ENCODE measurements at places on chromosomes 1 and 21.

DNA sequence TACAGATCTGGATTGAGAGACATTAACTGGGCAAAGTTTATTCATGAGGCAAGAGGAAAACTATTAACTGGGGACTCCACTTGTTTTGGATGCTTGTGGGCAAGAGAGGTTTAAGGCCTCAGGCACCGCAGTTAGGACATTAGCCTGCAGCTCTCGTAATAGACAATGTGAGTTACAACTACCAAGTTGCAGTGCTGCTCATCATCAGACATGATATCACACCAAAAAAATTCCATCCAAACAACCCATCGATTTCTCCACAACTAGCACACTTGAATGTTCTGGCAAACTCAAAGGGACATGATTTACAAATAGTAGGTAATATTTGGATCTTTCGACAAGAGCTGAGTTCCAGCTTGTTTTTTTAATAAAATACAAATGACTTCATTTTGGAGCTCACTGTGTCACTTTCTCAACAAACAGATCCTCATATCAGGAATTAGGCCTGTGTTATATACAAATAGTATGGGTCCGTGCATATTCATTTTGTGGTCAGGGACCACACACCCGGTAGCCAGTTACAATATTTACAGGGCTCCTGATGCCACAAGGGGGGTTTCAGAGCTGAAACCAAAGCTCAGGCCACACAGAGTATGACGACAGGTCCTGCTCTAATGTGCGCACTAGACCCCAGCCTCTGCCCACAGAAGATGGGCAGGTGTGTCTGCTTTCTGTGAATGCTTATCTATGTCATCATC is 128.0 kb downstream of the TGFBR3 start:
- DNase-seq, result no peak

- DNase-seq, result no peak
Measured at GRCh38 chr1:119133987-119134386, 6.5 kb downstream of the WARS2 start.

GRCh38 chr1:214928574-214928973 is 154.0 kb upstream of the KCNK2 start:
- no peak for DNase-seq

- no peak for DNase-seq
Measured at GRCh38 chr1:89311757-89312156, 39.1 kb upstream of the GBP5 start.

GRCh38 chr1:238652346-238652968 is 733.9 kb upstream of the CHRM3 start:
- DNase-seq, result peak; percentile 70

DNA sequence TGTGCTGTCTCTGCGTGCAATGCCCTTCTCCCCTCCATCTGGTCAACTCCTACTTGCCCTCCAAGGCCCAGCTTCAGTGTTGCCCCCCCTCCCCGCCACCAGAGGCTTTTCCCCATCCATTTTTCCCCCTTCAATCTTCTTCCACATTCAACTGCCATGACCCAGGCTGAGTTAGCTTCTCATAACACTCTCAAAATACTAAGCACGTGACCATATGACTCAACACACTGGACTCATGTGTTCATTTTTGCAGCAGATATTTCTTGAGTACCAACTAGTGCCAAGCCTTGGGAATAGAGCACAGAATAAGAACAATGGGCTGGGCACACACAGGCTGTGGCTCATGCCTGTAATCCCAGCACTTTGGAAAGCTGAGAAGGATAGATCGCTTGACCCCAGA is 132.1 kb downstream of the IGSF21 start:
- DNase-seq, result no peak

GRCh38 chr1:22803833-22804232 is 93.2 kb downstream of the EPHB2 start:
- no peak for DNase-seq

- peak; percentile 40 for DNase-seq
Measured at GRCh38 chr1:226697151-226697928, 41.7 kb downstream of the ITPKB start.

- DNase-seq, result no peak
Measured at GRCh38 chr21:40902299-40902698, 55.3 kb upstream of the DSCAM start.

GRCh38 chr1:162919034-162919433 is 58.1 kb upstream of the CCDC190 start:
- DNase-seq, result no peak

GRCh38 chr1:108089477-108089876 is 110.7 kb downstream of the SLC25A24 start:
- peak; percentile 14 for DNase-seq

DNA sequence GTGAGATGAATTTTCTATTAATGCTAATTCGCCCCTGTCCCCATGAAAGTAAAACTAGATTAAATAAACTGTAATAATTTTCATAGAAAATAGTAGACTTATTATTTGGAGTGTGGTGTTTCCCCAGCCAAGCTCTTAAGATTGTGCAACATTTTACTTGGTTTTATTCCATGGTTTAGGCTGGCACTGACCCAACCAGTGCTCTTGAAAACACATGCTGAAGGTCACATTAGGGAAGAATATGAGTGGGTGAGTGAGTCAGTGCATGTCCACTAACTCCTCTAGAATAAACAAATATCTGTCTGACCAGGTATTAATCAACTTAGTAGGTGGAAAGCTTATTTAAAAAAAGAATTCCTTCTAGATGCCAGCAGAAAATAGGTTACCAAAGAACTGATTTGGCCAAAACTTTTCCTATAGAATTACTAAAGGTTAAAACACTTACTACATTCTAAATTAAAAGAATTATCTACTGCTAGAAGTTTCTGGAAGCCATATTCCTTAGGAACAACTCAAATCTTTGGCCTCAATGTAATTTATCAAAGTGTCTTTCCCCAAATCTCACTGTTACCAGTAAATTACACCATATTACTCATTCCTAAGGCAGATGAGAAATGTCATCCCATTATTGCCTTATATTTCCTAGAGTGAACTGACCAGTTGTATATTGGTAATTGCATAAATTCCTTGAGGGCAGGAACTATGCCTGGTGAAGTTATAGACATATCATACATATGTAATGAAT is 89.7 kb upstream of the RGS1 start:
- DNase-seq, result peak; percentile 91

GRCh38 chr21:38454702-38455101 is 43.6 kb downstream of the ERG start:
- no peak for DNase-seq

DNA sequence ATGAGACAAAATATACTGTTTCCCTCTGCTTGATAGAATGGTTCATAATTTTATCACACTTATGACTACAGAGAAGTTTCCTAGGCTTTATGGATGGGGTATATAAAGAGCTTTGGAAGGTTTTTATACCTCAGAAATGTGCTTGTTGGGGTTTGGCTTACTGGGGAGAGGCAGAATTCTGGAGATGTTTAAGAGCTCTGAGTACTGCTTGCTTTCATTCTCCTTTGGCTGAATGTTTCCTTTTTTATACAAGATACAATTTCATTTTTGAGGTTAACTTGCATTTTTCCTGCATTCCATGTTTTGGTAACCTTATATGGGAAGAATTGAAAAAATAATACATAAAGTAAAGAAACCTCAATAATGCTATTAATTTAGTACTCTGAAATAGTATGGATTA is 157.7 kb upstream of the COL11A1 start:
- peak; percentile 67 for DNase-seq

DNA sequence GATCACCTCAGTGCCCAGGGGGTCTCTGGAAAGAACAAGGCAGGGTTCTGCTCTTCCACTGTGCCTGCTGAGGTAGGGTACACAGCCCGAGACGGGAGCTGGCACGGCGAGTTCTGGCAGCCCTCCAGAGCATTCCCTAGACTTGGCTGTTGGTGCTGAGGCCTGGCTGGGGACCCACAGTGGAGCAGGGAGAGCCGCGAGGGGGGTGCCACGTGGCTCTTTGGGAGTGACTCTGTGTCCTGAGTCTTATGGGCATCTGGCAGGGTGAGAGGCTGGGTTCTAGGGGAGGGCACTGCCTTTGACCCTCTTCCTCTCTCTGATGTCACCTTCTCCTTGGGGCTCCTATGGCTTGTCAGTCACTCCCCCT is 336.4 kb downstream of the CAMTA1 start:
- no peak for DNase-seq

DNA sequence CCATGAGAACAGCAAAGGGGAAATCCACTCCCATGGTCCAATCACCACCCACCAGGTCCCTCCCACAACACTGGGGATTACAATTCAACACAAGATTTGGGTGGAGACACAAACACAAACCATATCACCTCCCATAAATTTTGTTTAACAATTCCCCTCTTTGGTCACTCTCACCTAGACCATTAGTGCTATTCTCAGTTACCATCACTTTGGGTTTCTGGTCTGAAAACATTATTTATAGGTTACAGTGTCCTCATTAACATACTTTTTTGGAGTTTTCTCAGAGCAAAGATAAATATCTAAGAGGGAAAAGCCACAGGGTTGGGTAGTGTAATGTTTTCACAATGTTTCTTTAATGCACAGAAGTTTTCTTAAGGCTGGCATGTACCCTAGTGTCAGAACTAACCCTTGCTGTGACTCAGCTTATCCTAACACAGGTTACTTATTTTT is 47.7 kb upstream of the DNAH14 start:
- no peak for DNase-seq

GRCh38 chr1:164726235-164726634 is 167.3 kb downstream of the PBX1 start:
- peak; percentile 91 for DNase-seq

DNA sequence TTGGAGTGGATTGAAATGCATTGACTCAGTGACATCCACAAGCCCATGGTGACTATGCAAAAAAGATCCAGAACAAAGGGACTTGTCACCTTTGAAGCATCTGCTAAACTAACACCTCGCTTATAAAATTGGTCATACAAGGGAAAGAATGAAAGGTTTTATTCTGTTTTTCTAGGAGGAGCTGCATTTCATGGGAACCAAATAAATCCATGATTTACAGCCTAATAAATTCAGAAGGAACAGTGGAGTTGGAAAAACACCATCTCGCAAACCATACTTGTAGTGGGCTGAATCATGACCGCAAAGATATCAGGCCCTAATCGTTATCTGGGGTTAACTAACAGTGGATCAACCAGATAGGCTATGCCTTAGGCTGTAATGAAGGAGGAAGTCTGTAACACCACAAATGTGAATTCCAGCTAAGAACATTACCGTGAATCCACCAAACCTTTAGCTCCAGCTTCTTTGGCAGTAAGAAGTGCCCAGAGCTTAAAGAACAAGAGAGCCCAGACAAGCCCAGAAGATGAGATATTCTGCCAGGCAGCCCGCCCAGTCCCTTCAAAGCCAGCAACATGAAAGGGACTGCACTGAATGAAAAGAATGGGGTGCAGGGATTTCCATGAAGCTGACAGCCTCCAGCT is 27.4 kb downstream of the RSPH1 start:
- DNase-seq, result no peak

DNA sequence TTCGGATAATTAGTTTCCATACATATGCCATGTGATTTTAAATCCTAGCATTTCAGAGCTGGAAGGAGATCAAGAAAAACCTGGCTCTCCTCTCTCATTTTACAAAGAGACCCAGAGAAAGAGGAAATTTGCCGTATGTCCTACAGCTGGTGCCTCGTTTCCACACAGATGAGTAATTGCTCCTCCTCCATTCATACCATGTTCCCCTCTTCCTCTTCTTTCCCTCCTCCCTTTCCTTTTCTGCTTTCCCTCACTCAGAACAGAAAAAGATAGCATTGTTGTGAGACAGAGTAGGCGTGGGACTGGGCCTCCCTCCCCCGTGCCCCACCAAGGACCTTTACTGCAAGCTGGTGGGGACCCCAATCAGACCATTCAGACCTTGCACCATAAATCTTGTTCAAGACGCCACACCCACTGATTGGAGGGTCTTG is 13.7 kb upstream of the SLC44A3 start:
- DNase-seq, result no peak

GRCh38 chr1:198935306-198935921 is 296.6 kb downstream of the PTPRC start:
- DNase-seq, result peak; percentile 91

DNA sequence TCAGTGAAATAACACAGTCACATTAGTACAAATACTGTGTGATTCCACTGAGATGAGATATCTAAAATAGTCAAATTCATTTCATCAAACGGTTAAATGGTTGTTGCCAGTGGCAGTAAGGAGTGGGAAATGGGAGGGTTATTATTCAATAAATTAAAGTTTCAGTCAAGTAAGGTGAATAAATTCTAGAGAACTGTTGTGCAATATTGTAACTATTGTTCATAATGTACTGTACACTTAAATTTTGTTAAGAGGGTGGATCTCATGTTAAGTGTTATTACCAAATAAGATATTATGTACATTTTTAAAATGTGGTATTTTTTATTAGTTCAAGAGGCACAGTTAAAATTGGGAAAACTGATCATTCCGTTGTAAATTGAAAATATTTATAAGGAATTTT is 463.3 kb upstream of the BRINP3 start:
- DNase-seq, result no peak

GRCh38 chr1:168340781-168341482 is 60.3 kb downstream of the TBX19 start:
- DNase-seq, result no peak

DNA sequence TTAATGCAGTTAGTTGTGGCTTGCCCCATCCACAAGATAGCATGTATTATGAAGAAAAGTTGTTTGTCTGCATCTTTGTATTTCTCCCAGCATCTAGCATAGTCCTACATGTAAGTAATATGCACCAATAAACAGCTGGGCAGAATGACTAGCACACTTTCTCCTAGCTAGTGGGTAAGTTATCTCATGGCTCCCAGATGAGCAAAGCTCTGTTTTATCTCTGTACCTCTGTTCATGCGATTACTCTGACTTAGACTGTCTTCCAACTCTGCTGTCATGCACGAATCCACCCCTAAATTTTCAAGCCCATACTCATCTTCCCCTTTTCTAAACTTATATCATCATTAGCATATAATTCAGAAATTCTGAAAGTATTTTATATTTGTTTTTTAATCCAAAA is 37.5 kb upstream of the KCTD3 start:
- DNase-seq, result no peak

- DNase-seq, result no peak
Measured at GRCh38 chr1:17799642-17800041, 44.5 kb downstream of the ACTL8 start.

DNA sequence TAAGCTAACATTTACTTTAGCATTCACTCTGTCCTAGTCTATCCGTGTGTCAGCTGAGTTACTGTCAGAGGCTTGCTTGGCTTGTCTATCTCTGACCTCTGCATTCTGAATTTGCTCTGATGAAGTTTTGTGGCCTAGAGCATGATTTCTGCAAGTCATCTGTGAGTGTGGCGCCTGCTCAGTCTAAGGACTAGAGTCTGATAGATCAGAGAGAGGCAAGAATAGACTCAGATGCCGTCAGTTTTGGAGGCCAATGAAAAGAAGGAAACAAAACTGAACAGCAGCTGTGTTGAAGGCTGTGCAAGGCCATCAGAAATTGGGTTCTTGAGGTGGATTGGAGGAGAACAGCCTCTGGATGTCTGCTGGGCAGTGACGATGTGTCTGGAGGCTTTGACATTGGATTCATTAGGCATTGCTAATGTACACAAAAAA is 573.1 kb downstream of the USP25 start:
- DNase-seq, result no peak
